C1 segment of cervical spinal cord (tissue), 14 donors: ENCODE measurements at places on chromosomes 12 and 14.

- DNase-seq = no peak
Observed at GRCh38 chr14:104794993-104795780, at the start of gene AKT1. TSS of gene AKT1 (minus strand) at chr14:104795748. CDS start at chr14:104792643, 3,105 bp downstream.

DNA sequence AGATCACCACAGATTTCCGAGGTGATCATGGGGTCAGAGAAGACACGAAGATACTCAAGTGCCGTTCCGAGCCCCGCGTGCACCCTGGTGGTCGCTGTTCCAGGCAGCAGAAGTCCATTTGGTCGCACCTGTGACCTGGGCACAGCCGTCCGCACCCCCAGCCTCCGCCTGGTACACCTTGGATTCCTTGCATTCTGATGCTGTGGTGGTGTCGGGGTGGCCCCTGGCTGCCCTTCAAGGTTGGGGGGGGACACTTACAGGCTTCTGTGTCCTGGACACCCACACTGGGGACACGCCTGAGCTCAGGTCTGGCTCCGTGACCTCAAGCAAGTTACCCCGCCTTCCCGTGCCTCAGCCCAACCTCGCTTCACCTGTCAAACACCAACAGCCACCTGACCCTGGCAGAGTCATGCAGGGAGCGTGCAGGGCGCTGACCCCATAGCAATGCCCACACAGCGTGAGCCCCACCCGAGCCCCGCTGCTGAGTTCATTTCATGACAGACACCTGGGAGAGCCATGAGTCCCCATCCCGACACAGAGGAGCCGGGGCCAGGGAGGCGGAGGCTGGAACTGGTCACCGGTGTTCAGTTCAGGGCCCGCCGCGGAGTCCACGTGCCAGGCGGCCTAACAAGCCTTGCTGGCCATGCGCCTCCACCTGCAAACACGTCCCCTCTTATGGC, 17.9 kb upstream of the GALNT9 start:
- no peak for DNase-seq

DNA sequence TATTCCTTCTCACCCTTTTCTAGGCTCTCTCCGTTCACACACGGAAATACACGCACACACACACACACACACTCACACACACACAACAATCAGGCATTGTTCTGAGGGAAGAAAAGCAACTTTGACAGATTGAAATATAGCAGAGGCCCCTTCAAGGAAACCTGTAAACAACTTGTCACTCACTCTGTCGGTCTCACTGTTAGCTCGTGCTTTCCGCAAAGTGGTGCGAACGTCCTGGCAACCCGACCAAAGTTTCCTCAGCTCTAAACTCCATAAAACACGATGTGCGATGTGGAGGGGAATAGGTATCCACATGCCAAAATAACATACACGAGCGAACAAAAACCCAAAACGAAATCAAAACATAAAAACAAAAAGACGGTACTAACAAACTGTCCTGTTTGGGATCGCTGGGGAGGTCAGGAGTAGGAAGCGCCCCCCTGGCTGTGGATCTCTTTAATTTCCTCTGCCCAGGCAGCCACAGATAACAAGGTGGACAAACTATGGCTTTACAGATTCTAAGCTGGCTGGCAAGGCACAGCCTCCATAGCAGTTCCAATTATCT, 822 bp upstream of the SOX5 start:
- DNase-seq = peak; percentile 27

DNA sequence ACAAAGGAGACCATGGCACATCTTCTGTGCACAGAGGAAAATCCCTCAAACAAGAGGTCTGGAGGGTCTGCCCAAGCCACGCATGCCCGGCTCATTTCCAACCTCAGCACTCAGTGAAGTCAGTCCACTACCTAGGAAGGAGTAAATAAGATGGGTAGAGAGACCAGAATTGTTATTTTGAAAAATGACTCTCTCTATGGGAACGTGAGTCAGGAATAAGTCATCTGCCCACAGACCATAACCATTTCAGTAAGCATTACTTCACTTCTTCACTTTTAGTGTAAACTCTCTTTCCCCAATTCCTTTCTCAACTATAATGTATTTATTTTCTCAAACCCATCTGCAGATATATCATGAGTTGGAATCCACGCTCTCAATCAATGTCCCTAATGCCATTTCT, 1039.9 kb upstream of the USP15 start:
- no peak for DNase-seq

DNA sequence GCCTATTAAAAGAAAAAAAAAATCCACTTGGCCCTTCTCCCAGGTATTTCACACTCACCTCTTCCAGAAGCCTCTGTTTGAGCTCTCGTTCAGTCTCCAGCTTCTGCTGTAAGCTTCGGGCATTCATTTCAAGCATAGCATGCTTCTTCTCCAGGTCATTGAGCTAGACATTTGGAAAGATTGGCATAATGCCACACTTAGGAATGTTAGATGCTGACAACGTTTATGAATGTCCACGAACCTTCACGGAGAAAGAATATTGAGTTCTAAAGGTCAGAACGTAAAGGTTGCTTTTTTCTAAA, 60.5 kb downstream of the PRKAB1 start:
- no peak for DNase-seq

GRCh38 chr12:131105736-131106348, 152.1 kb downstream of the ADGRD1 start:
- no peak for DNase-seq

GRCh38 chr14:33432407-33433023, 493.8 kb downstream of the NPAS3 start:
- no peak for DNase-seq

DNA sequence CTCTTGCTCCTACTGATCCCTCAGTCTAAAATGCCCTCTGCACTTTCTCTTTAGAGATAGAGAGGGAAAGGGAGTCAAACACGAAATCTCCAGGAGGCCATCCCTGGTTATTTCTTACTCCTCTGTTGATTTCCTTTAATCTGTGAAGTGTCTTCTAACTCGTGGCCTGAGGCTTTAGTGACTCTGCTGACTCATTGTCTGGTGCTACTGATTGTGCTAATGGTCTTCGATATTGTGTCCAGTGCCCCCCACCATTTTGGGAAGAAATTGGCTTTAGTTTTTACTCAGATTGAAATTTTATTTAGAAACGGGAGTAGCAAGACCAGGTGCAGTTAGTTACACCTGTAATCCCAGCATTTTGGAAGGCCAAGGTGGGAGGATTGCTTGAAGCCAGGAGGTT, 839 bp downstream of the CLEC9A start:
- DNase-seq = no peak

- no peak for DNase-seq
Observed at GRCh38 chr14:39763402-39763890, 331.2 kb upstream of the FBXO33 start.

DNA sequence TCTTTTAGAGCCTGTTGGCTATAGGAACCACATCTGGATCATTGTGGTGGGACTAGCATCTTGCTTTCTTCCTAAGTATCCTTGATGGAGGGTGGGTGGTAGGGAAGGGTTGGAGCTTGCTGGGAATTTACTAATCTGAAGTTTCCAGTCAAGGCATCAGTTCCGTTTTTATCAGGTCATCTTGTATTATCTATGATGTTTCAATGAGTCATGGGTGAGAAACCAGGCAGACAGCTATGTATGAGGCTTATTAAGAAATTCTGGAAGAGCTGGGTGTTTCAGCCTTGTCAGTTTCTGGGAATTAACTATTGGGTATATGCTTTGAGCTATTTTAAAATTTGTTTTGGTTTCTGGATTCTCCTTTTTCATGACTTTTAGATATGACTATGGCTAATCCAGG, 11.3 kb downstream of the TSFM start:
- DNase-seq = no peak

DNA sequence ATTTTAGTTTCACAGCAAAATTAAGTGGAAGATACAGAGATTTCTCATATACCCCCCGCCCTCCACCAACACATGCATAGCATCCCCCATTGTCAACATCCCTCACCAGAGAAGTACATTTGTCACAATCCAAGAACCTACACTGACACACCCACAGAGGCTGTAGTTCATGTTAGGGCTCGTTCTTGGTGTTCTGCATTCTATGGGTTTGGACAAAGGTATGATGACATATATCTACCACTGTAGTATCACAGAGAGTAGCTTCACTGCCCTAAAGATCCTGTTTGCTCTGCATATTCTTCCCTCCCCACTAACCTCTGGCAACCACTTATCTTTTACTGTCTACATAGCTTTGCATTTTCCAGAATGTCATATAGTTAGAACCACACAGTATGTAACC, 444.6 kb upstream of the DCN start:
- DNase-seq = no peak

- DNase-seq = no peak
Observed at GRCh38 chr12:77354766-77355362, 289.5 kb upstream of the E2F7 start.

- DNase-seq = no peak
Observed at GRCh38 chr14:92039063-92039718, 668 bp downstream of the TRIP11 start.

DNA sequence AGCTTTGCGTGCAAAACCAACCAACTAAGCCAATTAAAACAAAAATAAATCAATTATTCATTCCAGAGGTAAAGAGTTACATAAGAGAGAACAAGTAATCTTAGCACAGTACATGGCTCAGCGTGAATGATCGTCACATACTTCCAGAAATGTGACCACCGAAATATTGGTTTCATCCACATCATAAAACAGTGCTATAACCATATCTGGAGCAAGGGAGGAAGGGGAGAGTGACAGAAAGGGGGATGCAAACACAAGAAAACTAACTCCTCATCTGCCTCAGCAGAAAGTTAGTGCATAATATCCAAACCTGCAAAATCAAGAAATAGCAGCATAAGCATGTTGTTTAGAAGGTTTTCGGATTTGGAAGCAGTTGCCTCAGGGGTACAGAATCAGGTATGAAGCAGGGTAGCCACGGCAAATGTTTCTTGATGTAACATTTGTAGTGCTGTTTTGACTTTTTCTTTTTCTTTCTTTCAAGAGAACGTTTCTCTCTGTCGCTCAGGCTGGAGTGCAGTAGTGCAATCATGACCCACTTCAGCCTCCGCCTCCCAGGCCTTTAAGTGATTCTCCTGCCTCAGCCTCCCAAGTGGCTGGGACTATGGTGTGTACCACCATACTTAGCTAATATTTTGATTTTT, 93.9 kb upstream of the EGLN3 start:
- no peak for DNase-seq

DNA sequence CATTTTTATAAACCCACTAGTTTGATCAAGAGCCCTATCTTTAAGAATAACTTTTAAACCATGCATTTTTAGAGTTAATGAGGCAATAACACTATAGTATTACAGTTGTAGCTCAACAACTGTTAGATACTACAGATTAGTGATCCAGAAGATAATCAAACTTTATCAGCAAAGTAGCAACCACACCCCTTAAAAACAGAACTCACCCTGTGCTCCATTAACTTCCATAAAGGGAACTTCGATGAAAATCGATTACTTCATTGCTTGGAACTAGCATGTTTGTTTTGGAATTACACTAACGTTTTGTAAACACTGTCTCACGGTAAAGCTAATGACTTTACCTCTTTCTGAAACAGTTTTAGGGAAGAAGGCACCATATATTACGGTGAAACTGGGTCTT, 1.4 kb downstream of the SGPP1 start:
- DNase-seq = no peak

- peak; percentile 27 for DNase-seq
Observed at GRCh38 chr12:122984612-122985337, 4.3 kb downstream of the ARL6IP4 start.

GRCh38 chr12:120928864-120929652, 24.9 kb upstream of the SPPL3 start:
- DNase-seq = no peak

- DNase-seq = no peak
Observed at GRCh38 chr14:63273717-63274655, 44.7 kb downstream of the GPHB5 start.

DNA sequence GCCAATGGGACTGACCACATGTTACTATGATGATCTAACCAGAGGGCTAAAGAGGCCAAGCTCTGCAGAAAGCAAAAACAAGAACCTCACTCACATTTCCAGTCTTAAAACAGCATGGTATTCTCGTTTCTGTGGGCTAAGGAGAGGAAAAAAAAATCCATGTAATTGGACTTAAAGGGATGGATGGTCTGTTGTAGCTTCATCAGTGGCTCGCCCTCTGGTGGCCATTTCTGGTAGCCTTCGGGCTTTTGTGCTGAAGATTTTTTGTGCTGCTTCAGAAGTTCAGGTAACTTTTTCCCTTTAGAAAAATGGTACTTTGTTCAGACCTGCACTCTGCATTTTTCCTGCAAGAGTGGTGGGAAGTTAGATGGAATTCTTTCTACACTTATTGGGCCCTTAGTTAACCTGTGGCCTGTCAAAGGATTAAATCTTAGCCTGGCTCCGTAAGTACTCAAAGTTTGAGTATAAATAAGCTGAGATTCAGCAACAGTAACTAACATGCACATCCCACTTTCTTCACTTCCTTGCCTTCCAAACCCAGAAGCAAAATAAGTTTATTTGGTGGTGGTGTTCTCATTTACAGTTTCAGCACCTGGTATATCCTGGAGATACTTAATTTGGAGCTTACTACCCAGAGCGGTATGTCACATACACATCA, 22.3 kb downstream of the DCAF4 start:
- DNase-seq = peak; percentile 5

DNA sequence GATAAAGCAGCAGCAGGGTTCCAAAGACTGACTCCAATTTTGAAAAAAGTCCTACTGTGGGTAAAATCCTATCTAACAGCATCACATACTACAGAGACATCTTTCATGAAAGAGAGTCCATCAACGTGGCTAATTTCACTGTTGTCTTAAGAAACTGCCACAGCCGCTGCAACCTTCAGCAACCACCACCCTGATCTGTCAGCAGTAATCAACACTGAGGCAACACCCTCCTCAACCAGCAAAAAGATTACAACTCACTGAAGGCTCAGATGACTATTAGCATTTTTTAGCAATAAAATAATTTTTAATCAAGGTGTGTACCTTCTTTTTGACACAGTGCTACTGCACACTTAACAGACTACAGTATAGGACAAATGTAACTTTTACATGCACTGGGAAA, 6.6 kb downstream of the CAPRIN2 start:
- DNase-seq = no peak

DNA sequence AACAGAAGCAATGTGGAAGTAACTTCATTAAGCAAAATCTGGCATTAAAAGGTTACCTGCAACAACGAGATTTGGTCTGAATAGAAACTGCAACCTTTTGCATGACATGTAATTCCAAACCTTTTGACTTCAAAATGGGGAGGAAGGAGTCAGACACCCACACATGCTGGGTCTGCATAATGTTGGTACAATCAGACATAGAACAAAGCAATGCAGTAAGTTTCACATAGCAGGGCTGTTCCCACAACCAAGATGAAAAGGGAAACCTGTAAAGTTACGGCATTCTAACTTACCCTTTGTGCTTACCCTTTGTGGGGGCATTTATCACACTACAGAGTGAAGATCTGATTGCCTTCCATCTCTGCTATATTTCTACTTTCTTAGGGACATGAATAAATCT, 10.1 kb upstream of the SLC35F4 start:
- no peak for DNase-seq
